ENCODE measurements at places on chromosomes 3 and 15.
A peak's percentile ranks its signal among the peaks of the same experiment; 100 is the strongest.

- no peak for DNase-seq
These were observed 120.1 kb downstream of the ANP32A start for GRCh38 chr15:68700455-68701123.

DNA sequence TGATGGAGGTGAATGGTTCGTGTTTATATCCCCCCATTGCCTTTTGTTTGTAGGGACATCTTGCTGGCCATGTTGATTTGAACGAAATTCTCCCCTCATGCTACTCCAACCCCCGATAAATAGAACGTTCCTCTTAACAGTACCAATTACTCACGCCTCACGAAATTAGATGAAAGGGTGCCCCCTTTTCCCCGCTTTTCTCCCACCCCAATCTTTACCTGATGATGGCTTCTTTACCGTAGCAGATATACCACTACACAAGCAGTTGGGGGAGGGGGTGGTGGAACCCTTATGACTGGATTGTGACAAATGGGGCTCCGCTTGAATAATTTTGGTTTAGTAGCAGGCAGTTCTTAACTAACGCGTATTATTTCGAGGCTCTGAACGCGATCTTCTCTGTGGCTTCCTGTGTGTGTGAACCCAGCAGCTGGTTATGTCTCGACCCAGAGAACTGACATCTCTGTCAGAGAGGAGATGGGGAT lies 1.1 kb downstream of the PIAS1 start:
- DNase-seq = peak; percentile 19

- no peak for DNase-seq
These were observed 36.1 kb upstream of the CA12 start for GRCh38 chr15:63417721-63418120.

- DNase-seq = no peak
These were observed 62.9 kb downstream of the ATG7 start for GRCh38 chr3:11335056-11335608.

DNA sequence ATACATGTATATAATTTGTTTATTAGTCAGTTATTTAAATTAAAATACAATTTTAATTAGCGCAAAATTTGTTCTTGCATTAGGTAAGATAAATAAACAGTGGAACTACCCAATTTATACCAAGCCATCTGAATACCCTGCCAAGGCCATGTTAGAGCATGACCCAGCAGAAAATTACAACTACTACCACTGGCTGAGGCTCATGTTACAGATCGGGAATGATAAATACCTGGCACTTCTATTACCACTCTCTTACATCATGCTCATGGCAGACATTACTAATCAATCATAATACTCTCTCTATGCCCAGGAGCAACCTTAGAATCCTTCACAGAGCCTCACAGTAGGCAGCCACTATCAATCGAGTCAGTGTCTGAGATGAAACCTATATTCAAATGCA lies 21.2 kb upstream of the LMOD3 start:
- DNase-seq = no peak

GRCh38 chr3:183327343-183327742 lies 74.3 kb downstream of the B3GNT5 start:
- no peak for DNase-seq

- no peak for DNase-seq
These were observed 65.4 kb downstream of the SEMA5B start for GRCh38 chr3:122962149-122962548.

DNA sequence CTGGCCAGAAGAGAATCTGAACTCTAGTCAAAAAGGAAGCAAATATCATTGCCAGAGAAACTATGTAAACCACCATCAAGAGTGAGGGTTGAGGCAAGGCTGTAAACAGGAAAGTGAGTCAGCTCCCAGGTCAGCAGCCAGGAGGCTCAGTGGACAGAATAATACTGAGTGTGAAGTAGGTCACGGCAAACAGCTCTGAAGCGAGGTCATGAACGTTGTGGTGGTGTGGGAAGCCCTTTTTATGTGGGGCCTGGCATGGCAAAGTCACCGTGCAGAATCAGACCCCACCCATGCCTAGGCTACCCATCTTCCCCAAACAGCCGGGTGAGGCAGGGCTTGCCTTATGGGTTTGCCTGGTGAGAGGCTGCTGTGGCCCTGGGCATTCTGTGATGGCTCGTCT lies 43.9 kb downstream of the THBS1 start:
- DNase-seq = peak; percentile 39

GRCh38 chr3:7630351-7630911 lies 769.5 kb downstream of the GRM7 start:
- no peak for DNase-seq

GRCh38 chr15:64209680-64210334 lies 47.0 kb upstream of the PPIB start:
- no peak for DNase-seq

DNA sequence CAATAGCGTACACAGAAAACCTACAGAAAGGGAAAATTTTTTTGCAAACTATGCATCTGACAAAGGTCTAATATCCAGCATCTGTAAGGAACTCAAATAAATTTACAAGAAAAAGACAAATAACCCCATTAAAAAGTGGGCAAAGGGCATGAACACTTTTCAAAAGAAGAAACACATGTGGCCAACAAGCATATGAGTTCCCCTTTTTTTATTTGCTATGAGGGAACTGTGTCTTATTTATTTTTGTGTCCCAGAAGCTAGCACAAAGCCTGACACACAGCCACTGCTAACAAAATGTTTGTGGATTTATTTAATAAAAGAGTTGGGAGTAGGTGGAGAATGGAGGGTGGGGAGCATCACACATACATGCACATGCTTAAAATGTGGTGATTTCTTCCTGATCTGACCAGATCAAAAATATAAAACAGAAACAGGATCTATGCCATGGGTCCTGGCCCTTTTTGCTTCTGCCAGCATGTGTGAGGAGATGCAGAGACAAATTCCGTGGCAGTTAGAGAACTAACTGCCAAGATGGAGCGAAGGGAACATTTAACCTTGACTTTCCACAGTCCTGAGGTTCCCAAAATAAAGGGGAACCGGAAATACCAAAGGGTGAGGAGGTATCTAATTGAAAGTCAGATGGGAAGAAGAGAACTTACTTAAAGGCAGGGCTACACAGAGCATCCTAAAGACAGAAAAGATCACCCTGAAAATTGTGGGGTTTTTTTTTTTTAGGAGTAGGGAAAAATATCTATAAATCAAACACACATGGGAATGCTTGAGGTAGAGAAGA lies at the start of gene TMEM202:
Gene TMEM202 (plus strand): TSS at position 510 of the 793 bp plus-strand sequence. CDS start 22 bp downstream, at position 532.
- DNase-seq = no peak

DNA sequence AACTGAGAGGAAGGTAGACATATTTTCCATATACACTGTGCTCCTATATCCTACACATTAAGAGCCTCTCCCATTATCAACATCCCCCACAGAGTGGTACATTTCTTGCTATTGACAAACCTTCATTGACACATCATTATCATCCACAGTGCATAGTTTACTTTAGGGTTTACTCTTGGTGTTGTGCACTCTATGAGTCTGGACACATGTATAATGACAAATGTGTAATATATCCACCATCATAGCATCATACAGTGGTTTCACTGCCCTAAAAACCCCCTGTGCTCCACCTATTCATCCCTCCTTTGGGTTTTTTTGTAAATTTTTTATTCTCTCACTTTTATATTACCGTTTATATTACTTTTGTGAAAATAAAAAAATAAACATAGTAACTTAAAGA lies 22.2 kb upstream of the CLDN18 start:
- DNase-seq = no peak

- DNase-seq = no peak
These were observed 1.1 kb downstream of the CCR4 start for GRCh38 chr3:32952369-32953077.

DNA sequence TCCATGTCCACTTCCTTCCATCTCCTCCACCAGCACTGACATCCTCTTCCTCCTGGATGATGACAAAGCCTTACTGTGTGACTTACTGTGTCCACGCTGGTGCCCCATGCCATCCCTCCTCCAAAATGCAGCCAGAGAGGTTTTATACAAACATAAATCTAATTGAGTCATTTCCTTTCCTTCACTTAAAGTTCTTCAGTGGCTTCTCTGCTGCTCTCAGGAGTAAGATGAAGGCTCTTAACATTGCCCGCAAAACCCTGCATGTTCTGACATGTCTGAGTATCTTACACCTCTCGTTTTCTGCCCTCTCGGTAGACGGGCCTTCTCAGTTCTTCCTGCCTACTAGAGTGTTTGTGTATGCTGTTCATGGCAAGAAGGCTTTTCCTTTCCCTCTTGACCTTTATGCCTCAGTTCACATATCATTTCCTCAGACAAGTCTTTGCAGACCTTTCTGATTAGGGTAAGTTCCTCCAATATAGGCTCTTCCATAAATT lies 175.5 kb downstream of the CFAP20DC start:
- DNase-seq = no peak

DNA sequence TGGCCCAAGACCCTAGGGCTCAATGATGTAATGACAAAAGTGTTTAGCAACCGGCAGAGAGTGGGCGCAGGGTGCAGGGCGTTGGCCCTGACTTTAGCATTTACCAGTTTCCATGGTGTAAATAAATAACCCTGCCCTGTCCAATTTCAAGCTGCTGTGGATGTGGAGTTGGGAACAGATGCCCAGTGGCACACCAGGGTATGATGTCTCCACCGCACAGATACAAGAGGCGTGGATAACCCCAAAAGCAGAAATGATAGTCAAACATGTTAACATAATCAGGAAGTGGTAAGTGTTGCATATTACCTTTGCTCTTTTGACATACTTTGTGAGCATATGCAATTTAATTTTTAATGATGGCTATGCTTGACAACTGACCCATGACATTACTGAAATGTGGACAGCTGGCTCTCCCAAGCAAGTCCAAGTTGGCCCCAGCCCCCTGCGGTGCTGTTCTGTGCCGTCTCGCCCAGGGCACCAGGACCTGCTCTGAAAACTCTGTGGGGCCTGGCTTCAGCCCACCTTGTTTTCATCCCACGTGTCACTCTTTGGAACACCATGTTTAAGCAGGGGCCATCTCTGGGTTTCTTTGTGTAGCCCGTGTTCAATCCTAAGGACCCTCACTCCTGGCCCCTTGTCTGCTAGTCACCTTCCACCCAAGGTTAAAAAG lies 10.8 kb upstream of the ANPEP start:
- no peak for DNase-seq

DNA sequence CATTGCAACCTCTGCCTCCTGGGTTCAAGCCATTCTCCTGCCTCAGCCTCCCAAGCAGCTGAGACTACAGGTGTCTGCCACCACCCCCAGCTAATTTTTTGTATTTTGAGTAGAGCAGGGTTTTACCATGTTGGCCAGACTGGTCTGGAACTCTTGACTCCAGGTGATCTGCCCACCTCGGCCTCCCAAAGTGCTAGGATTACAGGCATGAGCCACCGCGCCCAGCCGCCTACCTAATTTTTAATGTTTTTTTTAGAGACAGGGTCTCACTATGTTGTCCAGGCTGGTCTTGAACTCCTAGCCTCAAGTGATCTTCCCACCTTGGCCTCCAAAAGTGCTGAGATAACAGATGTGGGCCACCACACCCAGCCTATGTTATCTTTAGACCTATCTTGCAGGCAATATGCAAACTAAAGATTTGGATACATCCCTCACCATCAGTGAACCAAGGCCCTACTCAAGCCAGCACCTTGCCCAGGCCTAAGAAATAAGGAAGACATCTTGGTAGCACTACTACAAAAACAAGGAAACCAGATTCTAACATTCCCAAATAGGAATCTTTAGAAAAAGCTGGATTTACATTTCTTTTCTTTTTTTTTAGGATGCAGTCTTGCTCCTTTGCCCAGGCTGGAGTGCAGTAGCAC lies 6.3 kb upstream of the GMPPB start:
- no peak for DNase-seq

- no peak for DNase-seq
These were observed 121.4 kb downstream of the FBLN2 start for GRCh38 chr3:13670292-13670691.

DNA sequence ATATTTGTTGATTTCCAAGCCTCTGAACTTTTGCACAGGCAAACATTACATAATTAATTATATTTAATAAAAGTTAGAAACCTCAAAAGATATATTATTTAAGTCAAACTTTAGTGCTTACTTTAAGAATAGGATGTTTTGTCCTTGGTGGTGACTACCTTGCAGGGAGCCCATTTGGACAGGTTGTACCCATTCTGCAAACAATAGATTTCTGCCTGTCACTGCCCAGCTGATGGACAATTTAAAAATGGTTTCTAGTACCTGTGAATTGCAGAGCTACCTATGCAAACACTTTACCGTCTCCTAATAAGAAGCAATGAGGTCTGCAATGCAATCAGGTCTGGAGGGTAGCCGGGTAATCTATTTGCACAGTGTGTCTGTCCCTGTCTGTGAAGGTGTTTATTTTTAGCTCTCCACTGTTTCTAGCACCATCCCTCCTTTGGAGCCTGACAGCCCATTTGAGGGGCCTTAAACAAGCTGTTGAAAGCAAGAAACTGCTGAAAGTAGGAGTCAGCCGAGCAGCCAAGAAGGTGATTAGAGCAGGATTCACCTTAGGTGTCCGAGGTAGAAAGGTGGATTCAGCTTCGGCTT lies 556.2 kb upstream of the CFAP20DC start:
- DNase-seq = no peak

GRCh38 chr3:17831366-17831765 lies 88.9 kb upstream of the TBC1D5 start:
- no peak for DNase-seq

- DNase-seq = no peak
These were observed 154.8 kb upstream of the TTC14 start for GRCh38 chr3:180447136-180447535.

- DNase-seq = peak; percentile 47
These were observed 14.3 kb downstream of the SMC4 start for GRCh38 chr3:160413613-160414248.

DNA sequence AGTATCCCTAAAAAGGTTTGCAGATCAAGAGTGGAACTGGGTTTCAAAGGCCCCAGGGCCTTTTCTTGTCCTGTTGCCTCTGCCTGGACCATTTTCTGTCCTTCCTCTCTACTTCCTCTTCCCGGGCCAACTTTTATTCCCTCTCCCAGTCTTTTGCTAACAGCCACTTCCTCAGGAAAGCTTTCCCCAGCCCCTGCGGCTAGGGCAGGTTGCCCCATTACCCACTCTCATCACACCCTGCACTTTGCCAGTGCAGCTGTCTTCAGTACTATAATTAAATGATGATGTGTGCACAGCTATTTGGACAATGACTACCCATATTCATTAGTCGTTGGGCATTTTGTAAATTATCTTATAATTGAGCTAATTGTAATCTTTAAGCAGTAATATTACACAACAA lies 150.5 kb upstream of the THBS1 start:
- DNase-seq = no peak

GRCh38 chr15:98650417-98651035 lies 2.2 kb downstream of the IGF1R start:
- peak; percentile 17 for DNase-seq

DNA sequence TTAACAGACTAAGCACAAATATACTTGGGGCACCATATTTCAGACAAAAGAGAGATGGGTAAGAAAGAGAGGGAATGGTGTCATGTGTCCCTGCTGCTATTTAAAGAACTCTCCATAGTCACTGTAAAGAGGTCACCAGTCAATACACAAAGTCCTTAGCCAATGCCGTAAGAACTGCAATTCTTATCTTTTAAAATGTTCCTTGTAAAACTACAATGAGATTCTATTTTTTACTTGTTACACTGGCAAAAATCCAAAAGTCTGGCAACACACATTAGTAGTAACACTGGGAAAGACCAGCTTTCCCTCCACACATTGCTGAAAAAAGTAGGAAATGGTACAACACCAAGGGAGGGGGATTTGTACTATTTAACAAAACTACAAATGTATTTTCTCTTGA lies 189.4 kb downstream of the TBC1D5 start:
- no peak for DNase-seq
